ENCODE measurements at places on chromosomes 1 and 21.

DNA sequence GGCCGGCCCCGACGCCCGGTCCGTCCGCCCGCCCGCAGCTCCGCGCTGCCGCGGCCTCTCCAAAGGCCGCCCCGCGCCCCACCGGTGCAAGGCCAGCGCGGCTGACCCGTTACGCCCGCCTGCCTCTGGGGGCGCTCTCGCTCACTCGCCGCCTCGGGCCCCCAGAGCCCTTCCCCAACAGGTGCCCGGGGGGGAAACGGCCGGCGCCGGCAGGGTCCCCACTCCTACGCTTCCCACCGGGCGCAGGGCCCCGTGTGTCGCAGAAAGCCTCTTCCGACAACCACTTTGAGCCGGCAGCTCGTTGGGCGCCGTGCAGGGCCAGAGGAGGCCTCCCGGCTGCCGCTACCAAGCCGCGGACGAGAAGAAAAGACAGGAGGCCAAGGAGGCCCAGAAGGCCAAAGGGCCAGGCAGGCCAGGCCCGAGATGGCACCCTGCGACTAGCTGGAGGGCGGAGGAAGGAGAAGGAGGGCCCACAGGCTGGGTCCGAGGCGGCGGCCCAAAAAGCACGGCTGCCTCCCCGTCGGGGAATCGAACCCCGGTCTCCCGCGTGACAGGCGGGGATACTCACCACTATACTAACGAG is 64.9 kb upstream of the FCGR2A start:
- DNase-seq: peak; percentile 88

GRCh38 chr1:19512545-19512944 is 27.2 kb upstream of the CAPZB start:
- no peak for DNase-seq

DNA sequence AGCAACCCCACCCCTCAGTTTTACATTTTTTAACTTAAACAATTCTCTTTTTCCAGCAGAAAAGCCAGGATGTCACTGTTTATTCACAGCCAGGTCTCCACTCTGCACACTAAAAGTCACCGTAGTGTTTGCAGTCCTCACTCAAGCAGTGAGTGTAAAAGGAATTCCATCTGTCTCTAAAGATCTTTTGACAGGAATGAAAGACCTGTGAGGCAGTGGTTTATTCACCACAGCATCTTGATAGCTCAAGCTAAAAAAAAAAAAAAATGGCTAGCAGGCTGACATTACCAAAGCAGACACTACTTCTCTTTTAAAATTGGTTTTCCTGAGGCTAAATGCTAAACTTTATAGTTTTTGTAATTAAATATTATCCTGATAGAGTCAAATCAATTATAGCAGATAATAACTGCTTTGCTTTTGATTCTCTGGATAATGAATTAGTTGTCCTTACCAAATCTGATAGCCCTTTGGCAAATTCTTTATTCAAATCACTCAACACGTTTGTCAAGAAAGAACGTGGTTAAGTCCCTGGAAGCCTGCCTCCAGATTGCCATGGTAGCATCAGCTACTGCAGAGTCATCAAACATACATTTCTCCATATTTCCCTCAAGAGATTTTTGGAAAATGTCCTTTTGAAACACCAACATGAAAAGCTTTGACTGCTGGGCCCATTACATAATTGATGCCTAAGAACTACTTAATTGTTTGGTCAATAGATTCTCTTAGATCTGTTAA is 22.2 kb upstream of the SLC5A9 start:
- no peak for DNase-seq

GRCh38 chr21:34531399-34531798 is 19.4 kb upstream of the KCNE1 start:
- DNase-seq: no peak

DNA sequence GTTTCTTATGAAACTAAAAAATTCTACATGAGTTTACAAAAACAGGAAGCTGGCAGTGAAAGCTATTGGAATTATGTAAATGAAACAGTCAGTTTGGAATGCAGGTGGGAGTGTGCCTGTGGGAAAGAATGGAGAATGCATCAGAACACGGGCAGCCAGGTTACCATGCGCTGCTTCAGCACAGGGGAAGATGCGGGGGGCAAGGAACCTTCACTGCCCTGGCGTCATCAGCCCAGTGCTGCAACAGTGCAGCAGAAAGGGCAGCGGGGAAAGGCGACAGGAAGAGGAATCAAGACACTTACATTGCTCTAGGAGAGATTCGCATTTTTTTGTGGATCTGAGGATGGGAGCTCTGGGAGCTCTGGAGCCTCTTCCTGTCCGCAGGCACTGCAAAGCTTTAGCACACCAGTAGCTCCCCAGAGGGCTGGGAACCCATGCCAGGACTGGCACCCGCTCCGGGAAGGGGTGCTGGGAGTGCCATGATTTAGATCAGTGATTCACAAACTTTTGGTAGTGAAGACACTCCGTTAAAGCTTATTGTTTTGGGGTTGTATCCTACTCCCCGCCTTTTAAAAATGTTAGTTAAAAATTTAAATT is 64.1 kb upstream of the WDR26 start:
- DNase-seq: peak; percentile 36

Measured in activated T-cell treated with anti-CD3 and anti-CD28 coated beads, Interleukin-2, amount 50 U/mL, for 48 hours (primary cell).